ENCODE measurements at places on chromosomes 4 and X.

GRCh38 chr4:10746371-10747171 lies 62.0 kb upstream of the CLNK start:
- no peak for DNase-seq

DNA sequence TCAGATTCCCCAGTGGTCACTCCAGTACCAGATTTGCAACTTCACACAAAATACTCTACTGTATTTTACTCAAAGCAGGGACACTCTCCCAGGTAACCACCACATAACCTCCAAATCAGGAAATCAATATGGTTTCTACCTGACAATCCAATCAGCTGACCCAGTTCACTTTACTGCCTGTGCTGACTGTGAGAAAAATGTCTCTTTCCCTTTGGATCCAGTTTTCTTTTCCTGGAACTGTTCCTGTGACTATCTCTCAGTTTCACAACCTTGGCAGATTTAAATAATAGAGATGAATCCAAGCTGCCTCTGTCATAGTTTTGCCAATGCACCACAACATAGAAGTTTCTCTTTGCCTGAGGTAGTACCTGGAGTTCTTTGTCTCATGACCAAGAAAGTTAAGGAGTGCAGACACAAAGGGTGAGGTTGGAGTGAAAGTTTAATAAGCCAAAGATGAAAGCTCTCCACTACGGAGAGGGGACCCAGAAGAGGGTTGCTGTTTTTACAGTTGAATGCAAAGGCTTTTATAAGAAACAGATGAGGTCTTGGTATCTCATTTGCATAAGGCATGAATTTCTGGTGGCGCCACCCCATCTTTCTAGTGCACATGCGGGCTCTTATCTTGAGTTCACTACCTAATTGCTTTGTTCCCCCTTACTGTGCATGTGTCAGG lies 29.7 kb upstream of the IL9R start:
- no peak for DNase-seq

GRCh38 chrX:20477836-20478524 lies 211.3 kb upstream of the RPS6KA3 start:
- DNase-seq = no peak

DNA sequence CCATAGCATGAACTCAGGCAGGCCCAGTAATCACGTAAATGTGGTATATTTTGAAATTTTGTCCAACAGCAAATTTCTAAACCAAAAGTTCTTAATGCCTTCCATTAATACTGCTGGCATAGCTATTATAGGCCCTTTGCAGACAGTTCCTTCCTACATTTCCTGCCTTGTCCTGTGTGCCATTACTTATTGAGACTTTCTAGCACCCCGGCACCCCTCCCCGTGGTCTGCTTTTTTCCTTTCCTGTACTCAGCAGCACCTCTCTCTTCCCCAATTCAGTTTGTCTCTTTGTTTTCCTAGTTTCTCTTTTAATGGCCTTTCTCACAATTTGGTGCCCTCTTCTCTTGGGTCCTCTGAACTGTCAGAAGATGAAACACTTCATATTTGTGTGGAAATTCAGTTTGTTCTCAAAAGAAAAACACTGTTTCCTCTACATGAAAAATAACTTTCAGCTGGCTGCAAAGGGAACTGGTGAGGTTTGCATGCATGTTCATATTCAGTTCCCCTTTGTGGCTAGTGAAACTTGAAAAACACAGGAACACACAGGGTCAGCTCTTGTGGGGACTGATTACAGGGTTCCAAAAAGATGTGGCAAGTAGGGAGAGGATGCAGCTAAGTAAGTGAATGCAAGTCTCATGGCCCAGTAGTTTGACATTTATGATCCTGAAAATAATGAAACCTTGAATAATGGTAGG lies 17.1 kb downstream of the GPR34 start:
- DNase-seq = no peak

DNA sequence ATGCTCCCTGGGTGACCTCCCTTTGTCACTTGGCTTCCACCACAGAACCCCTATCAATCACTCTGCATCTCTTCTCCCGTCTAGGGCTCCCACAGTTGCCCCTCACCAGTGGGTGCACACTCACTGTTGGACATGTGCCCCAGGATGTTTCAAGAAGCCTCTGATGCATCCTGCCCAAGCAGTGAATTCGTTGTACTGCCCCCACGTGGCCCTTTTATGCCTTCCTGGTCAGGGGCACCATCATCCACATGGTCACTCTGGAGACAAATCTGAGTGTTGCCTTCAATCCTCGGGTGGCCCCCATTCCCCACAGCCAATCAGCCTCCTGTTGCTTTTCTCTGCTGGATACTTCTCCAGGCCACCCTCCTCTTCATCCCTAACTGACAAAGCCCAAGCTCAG lies 12.2 kb downstream of the ITIH6 start:
- DNase-seq = no peak
